Natural killer cell treated with Interleukin-12 subunit alpha and Interleukin-12 subunit beta and Interleukin-15 and Interleukin-18, amount 100 ng/mL, for 72 hours (primary cell): ENCODE measurements at places on chromosomes 1 and 21. TPM values are rescaled to one million over a fixed set of nuclear protein-coding genes. Genes with fewer than 3 reads are reported as not detected.

DNM3 gene
- 1.5 TPM for total RNA-seq

CA6 gene
- total RNA-seq: not detected

SYF2 gene
- 27.0 TPM for total RNA-seq

SFN gene
- 0.56 TPM for total RNA-seq

TNNT2 gene
- not detected for total RNA-seq

PIGR gene
- total RNA-seq: 0.08 TPM

DNA sequence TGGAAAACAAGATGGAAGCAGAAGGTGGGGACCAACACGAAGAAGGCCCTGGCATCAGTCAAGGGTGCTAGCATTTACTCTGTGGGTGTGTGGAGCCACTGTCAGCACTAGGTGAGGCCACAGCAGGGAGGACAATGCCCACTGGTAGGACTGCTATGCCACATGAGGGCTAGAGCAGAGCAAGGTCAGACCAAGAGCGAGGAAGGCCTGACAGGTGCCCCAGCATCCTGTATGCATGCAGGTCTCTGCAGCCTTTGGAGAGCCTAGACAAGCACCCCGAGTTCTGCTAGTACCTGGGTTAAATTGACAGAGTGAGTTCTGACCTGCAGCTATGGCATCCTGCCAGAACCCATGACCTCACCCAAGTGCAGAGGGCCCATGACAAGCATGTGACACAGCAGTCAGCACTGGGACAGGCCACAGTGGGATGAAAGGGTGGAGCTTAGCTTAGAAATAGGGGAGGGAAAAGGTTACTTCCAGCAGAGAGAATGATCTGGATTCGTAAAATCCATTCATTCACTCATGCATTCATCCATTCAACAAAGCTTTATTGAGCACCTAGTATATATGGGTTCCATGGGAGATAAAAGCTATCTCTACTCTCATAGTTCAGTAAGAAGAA is 9.0 kb upstream of the CSF1 start:
- no peak overlapping the region for H3K4me3 ChIP-seq
- H3K27me3 ChIP-seq: no peaks in the 10 kb centered on the region
- no peak for DNase-seq
- no peaks in the 10 kb centered on the region for H3K36me3 ChIP-seq
- H3K27ac ChIP-seq: no peak overlapping the region
- H3K4me1 ChIP-seq: peaks cover 11% of the 10 kb centered on the region

GRCh38 chr1:221099747-221100595 is 220.7 kb downstream of the HLX start:
- H3K36me3 ChIP-seq: peaks cover 13% of the 10 kb centered on the region
- H3K4me1 ChIP-seq: peaks cover 2% of the 10 kb centered on the region
- H3K4me3 ChIP-seq: no peak overlapping the region
- H3K27me3 ChIP-seq: peaks cover 11% of the 10 kb centered on the region

- H3K36me3 ChIP-seq: no peaks in the 10 kb centered on the region
- H3K4me3 ChIP-seq: no peak overlapping the region
- no peaks in the 10 kb centered on the region for H3K4me1 ChIP-seq
- no peak for DNase-seq
These were observed 41.3 kb downstream of the ZBTB8A start for GRCh38 chr1:32580348-32581017.

DNA sequence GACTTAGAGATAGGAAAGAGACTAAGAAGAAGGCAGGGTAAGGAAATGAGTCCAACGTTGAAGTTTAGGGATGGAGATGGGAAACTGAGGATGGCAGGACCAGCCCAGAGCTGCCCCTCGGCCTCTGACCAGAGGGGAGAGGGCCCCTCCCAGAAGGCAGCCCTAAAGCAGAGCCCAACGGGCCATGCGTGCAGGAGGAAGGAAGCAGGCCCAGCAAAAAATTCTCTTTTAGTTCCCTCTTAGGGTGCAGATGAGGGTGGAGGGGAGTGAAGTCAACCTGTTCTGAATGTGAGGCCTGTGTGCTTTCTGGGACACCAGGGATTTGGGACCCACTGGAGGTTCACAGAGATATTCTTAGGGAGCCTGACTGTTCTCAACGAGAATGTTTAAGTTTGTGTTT is 225.4 kb downstream of the RHOU start:
- no peaks in the 10 kb centered on the region for H3K4me1 ChIP-seq
- H3K36me3 ChIP-seq: no peaks in the 10 kb centered on the region
- DNase-seq: peak; percentile 26
- no peak overlapping the region for H3K4me3 ChIP-seq

- no peak overlapping the region for H3K4me3 ChIP-seq
- no peaks in the 10 kb centered on the region for H3K4me1 ChIP-seq
- DNase-seq: no peak
- no peaks in the 10 kb centered on the region for H3K27me3 ChIP-seq
- H3K36me3 ChIP-seq: no peaks in the 10 kb centered on the region
These were observed 20.0 kb upstream of the EPHA2 start for GRCh38 chr1:16175610-16176553.

- no peaks in the 10 kb centered on the region for H3K36me3 ChIP-seq
- H3K4me3 ChIP-seq: no peak overlapping the region
- H3K27me3 ChIP-seq: no peaks in the 10 kb centered on the region
These were observed 20.2 kb downstream of the NUAK2 start for GRCh38 chr1:205301205-205301821.

- H3K27me3 ChIP-seq: peaks cover 22% of the 10 kb centered on the region
- no peak overlapping the region for H3K4me3 ChIP-seq
- H3K4me1 ChIP-seq: no peaks in the 10 kb centered on the region
- H3K27ac ChIP-seq: no peak overlapping the region
- no peaks in the 10 kb centered on the region for H3K36me3 ChIP-seq
- DNase-seq: no peak
These were observed 382.5 kb downstream of the PLPP3 start for GRCh38 chr1:56196839-56197238.

GRCh38 chr1:71490432-71490831 is 409.6 kb upstream of the ZRANB2 start:
- H3K36me3 ChIP-seq: peaks cover 6% of the 10 kb centered on the region
- H3K27ac ChIP-seq: no peak overlapping the region
- no peaks in the 10 kb centered on the region for H3K27me3 ChIP-seq
- H3K4me1 ChIP-seq: no peaks in the 10 kb centered on the region
- H3K4me3 ChIP-seq: no peak overlapping the region
